ENCODE measurements at places on chromosomes 1 and 21. TPM values are rescaled to one million over a fixed set of nuclear protein-coding genes. Genes with fewer than 3 reads are reported as not detected.

The DDR2 gene
- 30.8 TPM for total RNA-seq

The CHI3L1 gene
- total RNA-seq, result not detected

The VPS13D gene
- 48.5 TPM for total RNA-seq

The NUP210L gene
- not detected for total RNA-seq

The IRF2BP2 gene
- total RNA-seq, result 109 TPM

DNA sequence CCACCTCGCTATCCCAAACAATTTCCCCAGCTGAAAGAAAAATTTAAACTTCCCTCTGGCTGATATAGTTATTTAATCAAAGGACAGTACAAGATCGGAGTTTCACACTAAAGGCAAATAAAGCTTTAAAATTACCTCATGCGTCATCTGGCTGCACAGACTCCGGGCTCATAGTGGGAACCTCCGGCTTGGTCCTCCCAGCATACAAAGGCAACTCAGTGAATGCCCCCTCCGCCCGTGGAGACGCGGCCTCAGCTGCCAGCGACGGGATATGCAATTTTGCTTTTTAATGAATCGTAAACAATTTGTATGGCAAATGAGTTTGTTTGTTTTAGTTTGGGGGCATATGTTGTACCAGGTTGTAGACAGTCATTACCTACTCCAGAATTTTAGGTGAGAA lies 214.6 kb upstream of the NFIA start:
- no peak overlapping the region for H3K4me3 ChIP-seq
- no peaks in the 10 kb centered on the region for H3K27me3 ChIP-seq
- no peak overlapping the region for H3K27ac ChIP-seq
- peaks cover 11% of the 10 kb centered on the region for H3K4me1 ChIP-seq
- no peaks in the 10 kb centered on the region for H3K36me3 ChIP-seq
